ENCODE measurements at places on chromosomes 16 and 17.
A peak's percentile ranks its signal among the peaks of the same experiment; 100 is the strongest.

- H3K4me1 ChIP-seq, result peaks cover 25% of the 10 kb centered on the region
- H3K36me3 ChIP-seq, result peaks cover 3% of the 10 kb centered on the region
- H3K4me3 ChIP-seq, result no peak overlapping the region
- H3K27me3 ChIP-seq, result no peaks in the 10 kb centered on the region
- no peak overlapping the region for H3K27ac ChIP-seq
- DNase-seq, result no peak
Observed at GRCh38 chr17:5587438-5588032, 3.2 kb upstream of the NLRP1 start.

DNA sequence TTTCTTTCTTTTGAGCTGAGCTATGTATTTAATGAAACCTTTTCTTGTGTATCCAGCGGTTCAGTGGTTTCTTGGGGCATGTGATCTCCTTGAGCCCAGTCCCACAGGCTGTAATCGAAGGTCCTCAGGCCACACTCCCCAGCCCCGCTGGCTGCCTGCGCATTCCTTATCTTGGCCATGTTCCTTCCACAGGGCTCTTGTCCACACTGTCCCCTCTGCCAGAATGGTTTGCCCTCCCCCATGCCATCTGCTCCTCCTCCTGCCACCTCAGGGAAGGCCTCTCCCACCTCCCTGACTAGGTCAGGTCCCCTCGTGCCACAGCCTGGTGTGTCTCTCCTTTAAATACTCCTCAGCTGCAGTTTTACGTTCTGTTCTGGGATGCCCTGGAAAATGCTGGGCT lies 12.1 kb upstream of the NLRC5 start:
- H3K4me1 ChIP-seq, result no peaks in the 10 kb centered on the region
- no peak for DNase-seq
- H3K27ac ChIP-seq, result no peak overlapping the region
- H3K4me3 ChIP-seq, result no peak overlapping the region
- no peaks in the 10 kb centered on the region for H3K27me3 ChIP-seq

DNA sequence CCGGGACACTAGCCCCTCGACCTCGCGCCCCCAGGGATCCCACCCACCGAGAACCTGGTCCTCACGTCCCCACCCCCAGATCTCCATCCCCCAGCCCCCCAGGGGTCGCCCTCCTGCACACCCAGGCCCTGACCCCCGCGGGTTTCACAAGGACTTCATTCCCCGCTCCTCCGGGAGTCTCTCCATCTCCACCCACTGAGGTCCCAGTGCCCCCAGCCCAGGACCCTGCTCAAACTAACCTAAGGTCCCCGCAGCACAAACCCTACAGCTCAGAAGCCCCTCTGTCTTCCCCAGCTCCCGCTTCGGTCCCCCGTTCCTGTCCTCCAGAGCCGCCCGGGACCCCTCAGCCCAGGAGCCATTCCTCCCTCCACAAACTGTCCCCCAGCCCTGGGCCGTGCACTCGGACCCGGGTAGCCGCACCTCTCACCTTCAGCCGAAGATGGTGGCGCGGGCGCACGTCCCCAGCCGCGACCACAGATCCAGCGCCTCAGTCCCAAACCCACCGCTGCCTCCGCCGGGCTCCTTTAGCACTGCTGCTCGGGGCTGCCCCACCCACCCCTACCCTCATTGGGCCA lies at the start of gene MYH10:
Gene MYH10, minus strand, starts transcription at position 499 of the 575 bp plus-strand sequence. CDS start 7,479 bp downstream, outside the sequence.
- H3K27ac ChIP-seq, result peak within 1 kb of the TSS; percentile 36
- no peaks in the 10 kb centered on the region for H3K4me1 ChIP-seq
- DNase-seq, result no peak
- H3K36me3 ChIP-seq, result no peaks in the 10 kb centered on the region
- peak within 1 kb of the TSS; percentile 90 for H3K4me3 ChIP-seq

GRCh38 chr16:10728003-10728887 lies 15.4 kb upstream of the NUBP1 start:
- DNase-seq, result no peak
- H3K27ac ChIP-seq, result no peak overlapping the region
- no peaks in the 10 kb centered on the region for H3K27me3 ChIP-seq
- peaks cover 7% of the 10 kb centered on the region for H3K4me1 ChIP-seq

- no peak for DNase-seq
- H3K27ac ChIP-seq, result no peak overlapping the region
- no peaks in the 10 kb centered on the region for H3K27me3 ChIP-seq
- H3K4me3 ChIP-seq, result no peak overlapping the region
- no peaks in the 10 kb centered on the region for H3K4me1 ChIP-seq
Observed at GRCh38 chr16:9499941-9500593, 408.6 kb downstream of the HAPSTR1 start.

DNA sequence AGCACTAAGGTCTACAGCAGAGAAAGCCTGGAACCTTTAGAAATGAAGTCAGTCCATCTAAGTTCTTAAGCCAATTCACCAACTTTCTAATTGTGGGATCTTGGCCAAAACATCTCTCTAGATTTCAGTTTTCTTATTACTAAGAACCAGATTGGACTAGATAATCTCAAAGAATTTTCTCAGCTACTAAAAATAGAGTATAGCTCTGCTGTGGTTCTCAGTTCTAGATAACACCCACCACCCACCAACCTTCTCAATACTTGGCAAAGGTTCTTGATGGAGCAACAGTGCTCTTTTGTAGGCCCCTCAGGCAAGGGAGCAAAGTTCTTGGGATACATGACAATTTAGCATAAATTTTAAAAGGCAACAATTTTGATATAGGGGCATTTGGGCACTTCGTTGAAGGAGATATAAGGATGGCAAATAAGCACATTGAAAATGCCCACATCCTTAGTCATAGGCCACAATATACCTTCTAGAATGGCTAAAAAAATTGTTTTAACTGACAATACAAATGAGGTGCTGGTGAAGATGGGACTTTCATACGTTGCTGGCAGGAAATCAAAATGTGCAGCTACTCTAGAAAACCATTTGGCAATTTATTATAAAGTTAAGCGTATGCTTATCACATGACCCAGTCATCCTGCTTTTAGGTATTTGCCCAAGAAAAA lies 74.4 kb upstream of the TMEM132E start:
- no peaks in the 10 kb centered on the region for H3K27me3 ChIP-seq
- H3K4me1 ChIP-seq, result no peaks in the 10 kb centered on the region
- no peak for DNase-seq
- H3K27ac ChIP-seq, result no peak overlapping the region
- H3K4me3 ChIP-seq, result no peak overlapping the region

GRCh38 chr16:72083778-72084404 lies 9.5 kb downstream of the TXNL4B start:
- no peak for DNase-seq
- H3K27me3 ChIP-seq, result no peaks in the 10 kb centered on the region
- no peak overlapping the region for H3K4me3 ChIP-seq
- H3K36me3 ChIP-seq, result peaks cover 37% of the 10 kb centered on the region
- H3K4me1 ChIP-seq, result no peaks in the 10 kb centered on the region

DNA sequence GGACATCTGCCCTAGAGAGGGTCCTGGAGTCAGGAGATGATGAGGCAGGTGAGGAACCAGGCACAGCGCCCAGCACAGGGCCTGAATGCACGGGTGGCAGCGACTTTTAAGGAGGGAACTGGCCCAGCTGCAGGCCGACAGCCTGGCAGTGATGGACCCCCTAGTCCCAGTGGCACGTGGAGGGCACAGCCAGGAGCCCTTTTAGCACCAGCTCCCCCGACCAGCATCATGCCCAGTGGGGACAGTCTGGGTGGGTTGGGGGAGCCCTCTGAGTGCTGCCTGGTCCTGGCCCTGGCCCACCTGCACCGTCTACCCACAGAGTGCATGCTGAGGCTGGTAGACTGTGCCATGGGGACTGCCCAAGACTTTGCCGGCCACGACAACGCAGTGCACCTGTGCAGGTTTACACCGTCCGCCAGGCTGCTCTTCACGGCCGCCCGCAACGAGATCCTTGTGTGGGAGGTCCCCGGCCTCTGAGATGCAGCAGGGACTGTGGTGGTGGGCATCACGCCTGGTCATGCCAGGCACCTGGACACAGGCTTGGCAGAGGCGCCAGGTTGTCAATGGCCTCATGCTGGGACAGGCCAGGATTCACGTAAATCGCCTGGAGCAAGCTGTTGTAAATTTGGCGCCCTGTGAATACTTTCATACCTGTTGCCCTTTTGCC lies 686 bp upstream of the RHOT2 start:
- H3K27ac ChIP-seq, result peak overlapping the region; percentile 68
- no peaks in the 10 kb centered on the region for H3K4me1 ChIP-seq
- peak overlapping the region; percentile 72 for H3K4me3 ChIP-seq
- DNase-seq, result no peak

DNA sequence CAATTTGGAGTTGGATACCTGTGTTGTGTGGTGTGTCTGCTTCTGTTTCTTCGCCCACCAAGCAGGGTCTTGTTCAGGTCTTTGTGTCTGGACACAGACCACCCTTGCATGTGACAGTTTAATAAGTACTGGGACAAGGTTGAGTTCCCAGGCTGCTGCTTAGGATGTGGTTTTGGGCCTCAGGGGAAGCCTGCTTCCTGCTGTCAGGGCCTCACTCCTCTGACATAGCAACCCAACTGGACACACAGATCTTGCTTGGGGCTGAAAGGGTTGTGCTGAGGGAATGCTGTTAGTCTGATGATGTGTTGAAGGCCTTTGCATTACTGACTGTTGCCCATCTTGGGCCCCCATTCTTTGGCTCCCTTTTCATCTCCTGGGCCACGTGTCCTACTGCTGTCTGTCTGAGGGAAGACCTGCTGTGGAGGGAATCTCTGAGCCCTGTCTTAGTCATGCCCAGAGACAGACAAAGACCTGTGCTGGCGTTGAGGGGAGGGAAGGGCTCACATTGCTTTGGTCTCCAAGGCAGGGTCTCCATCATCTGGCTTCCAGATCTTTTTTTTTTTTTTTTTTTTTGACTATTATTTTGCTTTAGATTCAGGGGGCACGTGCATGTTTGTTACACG lies 4.7 kb upstream of the TGFB1I1 start:
- no peak for DNase-seq
- H3K4me3 ChIP-seq, result no peak overlapping the region
- H3K36me3 ChIP-seq, result 0 out of 2 replicates have a peak, but pooled peaks cover 3% of the 10 kb centered on the region
- H3K27ac ChIP-seq, result no peak overlapping the region
- peaks cover 9% of the 10 kb centered on the region for H3K4me1 ChIP-seq

DNA sequence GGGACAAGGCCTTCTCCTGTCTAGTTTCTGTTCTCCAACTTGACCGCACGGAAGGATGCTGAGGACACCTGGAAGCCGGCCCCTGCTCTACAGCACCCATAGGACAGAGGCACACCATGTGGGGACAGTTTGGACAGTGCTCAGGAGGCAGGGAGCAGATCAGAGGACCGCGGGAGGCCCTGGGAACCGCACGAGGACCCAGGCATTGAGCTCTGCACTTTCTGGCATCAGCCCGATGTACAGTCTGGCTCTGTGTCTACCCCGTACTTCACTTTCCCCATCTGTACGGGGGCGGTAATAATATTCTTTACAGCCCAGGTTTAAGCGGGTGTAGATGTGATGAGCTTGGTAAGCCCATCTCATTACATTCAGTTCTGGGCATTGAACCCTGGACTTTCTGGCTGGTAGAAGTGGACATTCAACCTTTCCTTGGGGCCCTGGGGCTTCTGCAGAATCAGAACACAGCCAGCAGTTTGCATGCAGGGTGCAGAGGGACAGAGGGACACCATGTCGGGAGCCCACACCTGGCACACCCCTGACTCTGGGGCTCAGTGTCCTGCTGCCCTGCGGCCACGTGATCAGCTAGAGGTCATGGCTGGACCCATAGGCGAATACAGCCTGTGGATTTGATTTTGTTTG lies 258.7 kb downstream of the SEC14L1 start:
- no peak overlapping the region for H3K4me3 ChIP-seq
- H3K27me3 ChIP-seq, result no peaks in the 10 kb centered on the region
- DNase-seq, result no peak
- H3K36me3 ChIP-seq, result peaks cover 33% of the 10 kb centered on the region
- H3K4me1 ChIP-seq, result peaks cover 12% of the 10 kb centered on the region

DNA sequence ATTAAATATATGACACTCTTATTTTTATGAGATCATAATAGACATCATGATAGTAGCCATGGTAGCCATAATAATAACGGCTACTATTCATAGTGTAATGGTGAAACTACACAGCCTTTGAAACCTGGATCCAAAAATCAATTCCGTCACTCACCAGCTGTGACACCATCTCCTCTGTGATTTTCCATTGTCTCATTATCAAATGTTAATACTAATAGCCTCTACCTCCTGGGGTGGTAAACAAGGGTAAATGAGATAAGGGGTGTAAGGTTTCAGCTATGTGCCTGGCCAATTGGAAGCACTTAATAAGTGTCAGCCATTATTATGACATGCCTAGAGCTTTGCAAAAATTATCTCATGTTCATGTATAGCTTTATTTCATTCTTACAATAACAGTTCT lies 88.6 kb downstream of the CACNG3 start:
- H3K36me3 ChIP-seq, result no peaks in the 10 kb centered on the region
- no peak overlapping the region for H3K27ac ChIP-seq
- no peak for DNase-seq

DNA sequence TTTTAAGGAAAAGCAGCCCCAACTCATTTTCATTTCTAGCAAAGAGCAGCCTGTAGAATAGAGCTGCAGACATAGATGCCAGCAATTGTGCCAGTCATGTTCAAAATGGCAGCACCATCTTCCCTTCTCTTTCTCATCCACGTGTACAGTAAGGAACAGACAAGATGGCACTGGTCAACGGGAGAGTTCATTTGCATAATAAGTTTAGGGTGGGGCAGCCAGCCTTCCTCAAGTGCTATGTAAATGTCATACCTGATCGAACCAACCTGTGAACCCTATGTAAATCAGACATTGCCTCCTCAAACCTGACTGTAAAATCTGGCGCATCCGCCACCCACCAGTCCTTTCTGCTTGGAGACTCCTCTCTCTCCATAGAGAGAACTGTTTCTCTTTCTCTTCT lies 150.0 kb upstream of the CDH13 start:
- no peaks in the 10 kb centered on the region for H3K4me1 ChIP-seq
- H3K27ac ChIP-seq, result no peak overlapping the region
- no peak for DNase-seq
- no peak overlapping the region for H3K4me3 ChIP-seq
- peaks cover 29% of the 10 kb centered on the region for H3K27me3 ChIP-seq

DNA sequence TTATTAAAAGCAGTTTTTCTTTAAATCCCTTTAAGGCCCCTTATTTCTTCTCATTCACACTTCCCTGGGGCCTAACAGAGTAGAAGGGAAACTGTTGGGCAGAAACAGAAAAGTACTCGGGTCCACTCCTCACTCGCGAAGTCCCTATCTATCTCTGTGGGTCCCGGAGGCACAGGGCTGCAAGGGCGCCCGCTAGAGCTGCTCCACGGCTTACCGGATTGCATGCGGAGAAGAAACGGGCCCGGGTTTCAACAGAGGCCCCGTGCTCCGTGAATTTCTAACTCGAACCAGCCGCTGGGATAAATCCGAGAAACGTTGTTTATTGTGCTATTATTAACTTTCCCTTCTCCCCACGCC lies 4.3 kb downstream of the CBLN1 start:
- H3K27ac ChIP-seq, result no peak overlapping the region
- no peak overlapping the region for H3K4me3 ChIP-seq
- peaks cover 93% of the 10 kb centered on the region for H3K27me3 ChIP-seq
- no peaks in the 10 kb centered on the region for H3K4me1 ChIP-seq
